ENCODE measurements at places on chromosomes 11 and 22.
A peak's percentile ranks its signal among the peaks of the same experiment; 100 is the strongest.

GRCh38 chr11:44416776-44417175 is 106.8 kb upstream of the ALX4 start:
- no peak overlapping the region for H3K27ac ChIP-seq
- H3K4me3 ChIP-seq = no peak overlapping the region
- no peak for DNase-seq
- H3K27me3 ChIP-seq = peaks cover 59% of the 10 kb centered on the region
- no peaks in the 10 kb centered on the region for H3K4me1 ChIP-seq
- H3K36me3 ChIP-seq = no peaks in the 10 kb centered on the region

DNA sequence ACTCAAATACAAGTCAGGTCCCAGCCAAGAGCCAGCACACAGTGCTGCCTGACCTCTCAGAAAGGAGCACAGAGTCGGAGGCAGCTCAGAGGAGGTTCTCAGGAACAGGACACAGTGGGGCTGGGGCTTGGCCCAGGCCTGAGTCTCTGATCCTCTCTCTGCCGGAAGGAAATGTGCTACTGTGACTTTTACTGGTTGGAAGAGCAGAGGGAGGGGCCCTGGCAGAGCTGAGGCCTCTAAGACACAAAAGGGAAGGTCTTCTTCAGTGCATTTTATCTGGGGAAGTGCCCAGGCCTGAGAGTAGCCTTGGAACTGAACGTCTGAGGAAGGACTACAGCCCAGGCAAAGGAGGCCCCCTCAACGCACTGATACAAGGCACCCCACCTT is 16.2 kb upstream of the CASTOR1 start:
- H3K27me3 ChIP-seq = no peaks in the 10 kb centered on the region
- peaks cover 99% of the 10 kb centered on the region for H3K4me1 ChIP-seq
- H3K27ac ChIP-seq = peak overlapping the region; percentile 96

GRCh38 chr11:81477277-81477676 is 1256.4 kb downstream of the FAM181B start:
- no peaks in the 10 kb centered on the region for H3K36me3 ChIP-seq
- no peak overlapping the region for H3K27ac ChIP-seq
- no peak for DNase-seq
- H3K4me1 ChIP-seq = no peaks in the 10 kb centered on the region

DNA sequence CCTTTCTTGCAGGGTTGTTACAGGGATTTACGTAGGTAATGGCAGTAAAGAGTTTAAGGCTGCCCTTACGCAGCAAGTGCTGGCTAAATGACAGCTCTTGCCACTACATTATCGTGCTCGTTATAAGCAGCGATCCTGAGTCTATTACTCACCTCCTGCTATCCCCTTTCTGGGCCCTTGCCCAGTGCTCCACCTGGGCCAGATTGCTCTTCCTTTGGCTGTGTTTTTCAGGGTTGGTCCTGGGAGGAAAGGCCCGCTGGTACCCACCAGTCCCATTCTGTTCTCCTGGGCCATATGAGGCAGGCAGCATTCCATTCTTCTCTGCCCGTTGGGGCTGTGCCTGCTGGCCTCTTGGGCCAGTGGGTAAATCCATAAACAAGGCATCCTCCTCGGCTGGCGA is 87.5 kb downstream of the C11orf58 start:
- no peaks in the 10 kb centered on the region for H3K4me1 ChIP-seq

- no peaks in the 10 kb centered on the region for H3K4me1 ChIP-seq
- H3K36me3 ChIP-seq = no peaks in the 10 kb centered on the region
- no peaks in the 10 kb centered on the region for H3K27me3 ChIP-seq
- H3K4me3 ChIP-seq = no peak overlapping the region
- H3K27ac ChIP-seq = no peak overlapping the region
Measured at GRCh38 chr11:112771851-112772250, 189.4 kb upstream of the NCAM1 start.

DNA sequence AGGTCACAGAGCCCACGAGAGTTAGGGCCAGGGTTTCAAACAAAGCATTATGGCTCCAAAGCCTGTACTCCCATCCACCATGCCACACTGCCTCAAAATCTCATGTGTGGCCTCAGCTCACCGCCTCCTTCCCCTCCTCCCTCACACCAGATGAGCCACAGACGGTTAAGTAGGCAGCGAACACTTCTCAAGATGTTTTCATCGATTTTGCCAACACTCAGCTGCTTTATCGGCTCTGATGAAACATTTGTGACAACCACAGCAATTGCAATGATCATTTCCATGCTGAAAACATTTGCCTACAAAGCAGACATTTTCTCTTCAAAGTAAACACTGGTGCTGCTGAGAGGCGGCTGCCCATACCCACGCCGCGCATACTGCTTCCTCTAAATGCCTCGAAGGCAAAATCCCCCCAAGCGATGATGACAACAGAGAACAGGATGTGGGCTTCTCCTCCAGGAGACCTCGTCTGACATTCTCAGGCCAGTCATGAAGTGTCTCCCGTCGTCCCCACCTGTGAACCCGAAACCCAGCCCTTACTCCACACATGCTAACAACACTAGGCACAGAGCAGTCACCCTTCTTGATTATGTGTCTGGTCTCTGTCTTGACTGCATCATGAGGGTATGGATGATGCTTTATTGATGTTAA is 599.2 kb downstream of the SOX6 start:
- no peak overlapping the region for H3K4me3 ChIP-seq
- no peak for DNase-seq
- H3K36me3 ChIP-seq = no peaks in the 10 kb centered on the region
- no peak overlapping the region for H3K27ac ChIP-seq

GRCh38 chr11:122676638-122677037 is 21.1 kb downstream of the UBASH3B start:
- H3K36me3 ChIP-seq = peaks cover 5% of the 10 kb centered on the region
- peaks cover 29% of the 10 kb centered on the region for H3K4me1 ChIP-seq
- no peak overlapping the region for H3K4me3 ChIP-seq

DNA sequence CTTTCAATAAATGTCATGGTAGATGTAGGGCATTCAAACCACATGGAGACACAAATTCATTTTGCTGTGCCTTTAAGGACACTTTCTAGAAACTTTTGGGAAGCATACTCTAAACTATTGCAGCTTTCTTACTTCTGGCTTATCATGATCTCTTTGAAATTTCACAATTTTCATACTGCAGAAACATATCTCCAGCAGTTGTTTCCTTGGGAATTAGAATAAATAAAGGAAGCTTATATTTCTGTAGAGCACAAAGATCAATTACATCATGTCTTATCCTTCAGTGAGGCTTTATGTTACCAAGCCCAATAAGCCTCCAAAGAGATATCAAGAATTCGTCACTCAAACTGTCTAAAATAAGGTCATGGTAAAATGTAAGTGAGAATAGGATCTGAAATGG is 74.5 kb upstream of the RAB38 start:
- no peak for DNase-seq
- no peaks in the 10 kb centered on the region for H3K36me3 ChIP-seq
- no peak overlapping the region for H3K27ac ChIP-seq
- no peak overlapping the region for H3K4me3 ChIP-seq
- no peaks in the 10 kb centered on the region for H3K4me1 ChIP-seq
- H3K27me3 ChIP-seq = no peaks in the 10 kb centered on the region

DNA sequence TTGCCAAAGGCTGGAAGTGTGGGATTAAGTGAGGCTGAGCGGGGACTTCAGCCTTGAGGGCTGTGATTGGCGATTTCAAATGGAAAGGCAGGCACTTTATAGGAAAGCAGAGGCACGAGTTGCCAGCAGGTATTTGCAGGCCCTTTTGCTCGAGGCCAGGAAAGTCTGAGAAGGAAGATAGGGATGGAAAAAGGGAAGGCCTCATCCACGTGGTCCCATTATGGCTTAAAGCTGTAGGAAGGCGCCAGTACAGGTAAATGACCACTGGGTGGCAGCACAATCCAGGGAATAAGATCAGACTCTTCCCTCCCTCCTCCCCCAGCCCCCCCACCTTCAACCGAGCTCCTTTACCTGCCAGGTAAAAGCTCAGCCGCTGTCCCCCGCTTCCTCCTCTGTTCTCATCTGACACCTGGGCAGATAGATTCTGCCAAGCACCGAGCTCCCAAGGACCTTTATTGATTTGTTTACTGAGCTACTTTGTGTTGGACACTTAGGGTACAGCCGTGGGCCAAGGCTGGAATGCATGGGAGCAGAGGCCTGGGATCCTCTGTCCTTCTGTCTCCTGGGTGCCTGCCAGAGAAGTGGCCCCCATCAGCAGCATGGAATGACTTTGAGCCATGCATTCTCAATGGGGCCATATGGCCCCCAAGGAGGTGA is 7.5 kb downstream of the P2RX3 start:
- H3K36me3 ChIP-seq = no peaks in the 10 kb centered on the region
- H3K4me3 ChIP-seq = no peak overlapping the region
- peak; percentile 78 for DNase-seq
- H3K27ac ChIP-seq = no peak overlapping the region
- no peaks in the 10 kb centered on the region for H3K4me1 ChIP-seq

DNA sequence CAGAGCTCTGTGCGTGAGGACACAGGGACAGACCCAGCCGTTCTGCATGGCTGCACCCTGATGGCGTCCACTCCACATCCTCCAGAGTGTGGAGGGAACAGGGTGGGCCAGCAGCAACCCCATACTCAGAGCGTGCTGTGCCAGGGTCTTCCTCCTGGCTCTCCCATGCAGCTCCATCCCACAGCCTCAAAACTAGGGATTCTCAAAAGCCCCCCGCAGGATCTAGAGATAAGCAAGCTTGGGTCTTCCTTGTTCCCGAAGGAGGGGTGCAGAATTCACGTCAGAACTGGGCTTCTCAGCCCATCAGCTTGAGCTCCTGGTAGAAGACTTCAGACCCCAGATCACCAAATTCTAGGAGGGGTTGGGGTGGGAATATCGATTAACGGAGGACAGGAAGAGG is 858.8 kb downstream of the TBC1D22A start:
- DNase-seq = no peak
- H3K4me3 ChIP-seq = no peak overlapping the region
- no peaks in the 10 kb centered on the region for H3K36me3 ChIP-seq
- H3K27me3 ChIP-seq = peaks cover 4% of the 10 kb centered on the region

- H3K36me3 ChIP-seq = no peaks in the 10 kb centered on the region
- no peak overlapping the region for H3K4me3 ChIP-seq
- H3K4me1 ChIP-seq = no peaks in the 10 kb centered on the region
- no peak for DNase-seq
Measured at GRCh38 chr11:121892131-121892681, 223.8 kb downstream of the BLID start.

GRCh38 chr22:49192857-49193250 is 634.8 kb downstream of the BRD1 start:
- H3K4me3 ChIP-seq = no peak overlapping the region
- no peaks in the 10 kb centered on the region for H3K36me3 ChIP-seq
- H3K27me3 ChIP-seq = peaks cover 17% of the 10 kb centered on the region
- DNase-seq = no peak
- H3K4me1 ChIP-seq = no peaks in the 10 kb centered on the region
- H3K27ac ChIP-seq = no peak overlapping the region

- H3K4me1 ChIP-seq = peaks cover 31% of the 10 kb centered on the region
- peaks cover 42% of the 10 kb centered on the region for H3K36me3 ChIP-seq
- H3K27me3 ChIP-seq = no peaks in the 10 kb centered on the region
- no peak overlapping the region for H3K4me3 ChIP-seq
- no peak overlapping the region for H3K27ac ChIP-seq
Measured at GRCh38 chr22:29550005-29550404, 3.6 kb downstream of the THOC5 start.

GRCh38 chr11:63180536-63180935 is 36.5 kb upstream of the SLC22A24 start:
- DNase-seq = no peak
- H3K4me3 ChIP-seq = no peak overlapping the region
- no peaks in the 10 kb centered on the region for H3K4me1 ChIP-seq
- no peaks in the 10 kb centered on the region for H3K27me3 ChIP-seq
- H3K36me3 ChIP-seq = no peaks in the 10 kb centered on the region
- H3K27ac ChIP-seq = no peak overlapping the region

- peaks cover 40% of the 10 kb centered on the region for H3K4me1 ChIP-seq
- no peak overlapping the region for H3K4me3 ChIP-seq
- H3K27ac ChIP-seq = no peak overlapping the region
- no peak for DNase-seq
- peaks cover 7% of the 10 kb centered on the region for H3K27me3 ChIP-seq
- no peaks in the 10 kb centered on the region for H3K36me3 ChIP-seq
Measured at GRCh38 chr11:111417766-111418435, 38.8 kb upstream of the POU2AF1 start.

DNA sequence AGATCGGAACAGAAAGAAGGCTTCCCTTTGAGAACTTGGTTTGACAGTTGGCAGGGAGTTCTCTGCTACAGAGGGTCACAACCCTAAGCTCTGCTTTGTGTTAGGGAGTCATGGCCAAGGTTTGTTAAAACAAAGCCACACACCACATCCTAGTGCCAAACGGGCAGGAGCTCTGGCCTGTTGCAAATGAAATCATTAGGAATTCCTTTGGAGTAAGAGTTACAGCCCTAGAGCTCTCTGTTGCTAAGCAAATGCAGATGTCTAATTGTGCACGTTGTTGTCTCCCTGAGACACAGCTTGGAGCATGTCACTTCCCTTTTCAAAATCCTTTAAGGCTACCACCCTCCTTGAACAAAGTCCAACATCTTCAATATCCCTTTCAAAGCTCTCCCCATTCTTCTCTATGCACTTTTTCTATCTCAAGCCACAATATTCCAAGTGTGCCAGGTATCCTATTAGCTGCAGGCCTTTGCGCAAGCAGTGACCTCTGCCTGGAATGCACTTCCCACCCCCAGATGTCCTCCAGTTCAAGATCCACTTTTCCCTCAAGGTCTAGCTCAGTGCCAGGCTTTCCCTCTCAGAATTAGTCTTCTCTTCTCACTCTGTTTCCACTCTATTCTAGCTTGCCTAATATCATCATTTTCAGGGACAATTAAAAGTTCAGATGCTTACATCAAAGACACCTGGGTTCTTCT is 253.7 kb upstream of the POU2AF2 start:
- DNase-seq = no peak
- H3K27me3 ChIP-seq = no peaks in the 10 kb centered on the region
- H3K4me1 ChIP-seq = no peaks in the 10 kb centered on the region
- no peak overlapping the region for H3K27ac ChIP-seq

DNA sequence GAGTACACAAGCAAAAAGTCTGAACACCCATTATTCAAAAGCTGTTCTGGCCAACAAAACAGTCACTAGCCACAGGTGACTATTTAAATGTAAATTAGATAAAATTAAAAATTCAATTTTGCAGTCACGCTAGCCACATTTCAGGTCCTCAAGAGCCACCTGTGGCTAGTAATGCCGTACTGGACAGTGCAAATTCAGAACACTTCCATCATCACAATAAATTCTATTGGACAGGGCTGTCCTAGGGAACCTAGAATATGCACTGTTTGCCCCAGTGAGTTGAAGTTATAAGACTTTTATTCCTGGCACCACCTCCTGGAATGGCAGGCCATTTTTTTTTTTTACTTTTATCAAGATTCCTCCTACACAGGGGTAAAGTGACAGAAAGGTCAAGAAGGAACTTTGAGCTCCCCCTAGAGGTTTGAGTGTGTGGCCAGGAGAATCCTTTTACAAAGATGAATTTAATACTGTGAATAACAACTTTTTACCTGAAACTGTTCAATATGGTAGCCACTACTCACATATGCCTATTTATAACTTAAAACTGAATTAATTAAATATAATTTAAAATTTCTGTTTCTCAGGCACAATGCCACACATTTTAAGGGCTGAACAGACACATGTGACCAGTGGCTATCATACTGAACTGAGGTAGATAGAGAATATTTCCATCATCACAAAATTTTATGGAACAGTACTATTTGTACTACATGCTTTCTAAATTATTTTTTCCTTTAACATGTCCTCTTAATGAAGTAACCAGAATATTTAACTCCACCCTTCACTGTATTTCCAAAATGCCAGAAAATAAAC is 6.5 kb downstream of the MSANTD2 start:
- H3K4me3 ChIP-seq = no peak overlapping the region
- peaks cover 38% of the 10 kb centered on the region for H3K4me1 ChIP-seq
- peaks cover 2% of the 10 kb centered on the region for H3K36me3 ChIP-seq
- H3K27ac ChIP-seq = no peak overlapping the region
